ENCODE measurements at places on chromosomes 11 and 22. TPM values are rescaled to one million over a fixed set of nuclear protein-coding genes. Genes with fewer than 3 reads are reported as not detected.

DNA sequence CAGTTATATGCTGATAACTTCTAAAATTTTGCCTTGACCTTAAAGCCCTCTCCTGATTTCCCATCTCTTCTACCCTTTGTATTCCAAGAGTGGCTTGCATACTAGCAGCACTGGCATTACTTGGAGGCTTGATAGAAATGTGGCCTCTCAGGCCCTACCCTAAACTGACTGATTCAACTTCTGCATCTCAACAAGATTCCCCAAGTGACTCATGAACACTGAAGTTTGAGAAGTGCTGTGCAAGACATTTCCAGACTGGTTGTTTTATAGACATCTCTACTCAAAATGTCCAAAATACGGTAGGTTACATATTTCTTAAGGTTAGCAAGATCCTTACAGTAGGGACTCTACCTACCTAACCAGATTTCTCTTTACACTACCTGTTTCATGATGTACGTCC lies 48.6 kb downstream of the SESN3 start:
- DNase-seq, result no peak

GRCh38 chr11:117684731-117685130 lies 112.3 kb downstream of the DSCAML1 start:
- DNase-seq, result no peak

DNA sequence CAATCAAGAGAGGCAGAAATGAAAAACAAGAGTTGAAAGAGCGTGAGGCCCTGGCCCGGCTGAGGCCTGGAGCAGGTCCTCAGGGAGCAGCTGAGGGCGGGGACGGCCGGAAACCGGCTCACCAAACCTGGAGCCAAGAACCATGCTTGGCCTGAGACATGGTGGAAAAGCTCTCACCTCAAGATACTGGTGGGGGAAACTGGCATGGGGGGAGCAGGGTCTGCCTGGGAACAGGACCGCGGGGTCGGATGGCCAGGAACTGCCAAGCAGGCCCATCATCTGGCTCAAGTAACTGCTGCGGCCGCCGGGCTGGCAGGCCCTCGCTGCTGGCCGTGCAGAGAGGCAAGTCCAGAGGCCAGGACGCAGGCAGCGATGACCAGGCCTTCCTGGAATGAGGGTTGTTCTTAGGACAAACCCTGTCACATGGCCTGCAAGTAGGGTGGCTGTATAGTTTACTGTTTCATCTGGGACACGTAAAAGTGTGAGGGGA lies 18.9 kb upstream of the WNT11 start:
- DNase-seq, result no peak

DNA sequence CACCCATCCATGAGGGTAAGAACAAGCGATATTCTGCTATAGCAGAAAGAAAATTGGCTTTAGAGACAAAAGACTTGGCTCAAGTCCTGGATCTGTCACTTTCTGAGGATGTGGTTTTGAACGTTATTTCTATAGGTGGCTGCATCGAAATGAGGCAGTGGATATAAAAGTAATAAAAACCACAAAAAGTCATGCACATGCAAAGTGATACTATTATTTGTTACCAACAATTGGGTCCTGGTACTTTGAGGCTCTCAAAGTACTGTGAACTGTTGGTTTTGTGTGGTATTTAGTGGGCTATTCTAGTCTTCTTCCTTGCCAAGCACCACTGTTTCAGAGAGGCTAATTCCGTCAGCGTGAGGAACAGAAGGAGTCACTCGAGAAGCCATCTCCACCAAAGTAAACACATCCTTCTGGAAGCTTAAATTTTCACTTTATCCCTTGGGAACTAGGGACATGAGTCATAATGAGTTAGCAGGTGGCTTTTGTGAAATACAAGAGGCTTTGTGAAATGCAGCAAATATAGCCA lies 13.1 kb downstream of the UBASH3B start:
- no peak for DNase-seq

GRCh38 chr22:28917747-28918549 lies 34.6 kb downstream of the ZNRF3 start:
- no peak for DNase-seq

DNA sequence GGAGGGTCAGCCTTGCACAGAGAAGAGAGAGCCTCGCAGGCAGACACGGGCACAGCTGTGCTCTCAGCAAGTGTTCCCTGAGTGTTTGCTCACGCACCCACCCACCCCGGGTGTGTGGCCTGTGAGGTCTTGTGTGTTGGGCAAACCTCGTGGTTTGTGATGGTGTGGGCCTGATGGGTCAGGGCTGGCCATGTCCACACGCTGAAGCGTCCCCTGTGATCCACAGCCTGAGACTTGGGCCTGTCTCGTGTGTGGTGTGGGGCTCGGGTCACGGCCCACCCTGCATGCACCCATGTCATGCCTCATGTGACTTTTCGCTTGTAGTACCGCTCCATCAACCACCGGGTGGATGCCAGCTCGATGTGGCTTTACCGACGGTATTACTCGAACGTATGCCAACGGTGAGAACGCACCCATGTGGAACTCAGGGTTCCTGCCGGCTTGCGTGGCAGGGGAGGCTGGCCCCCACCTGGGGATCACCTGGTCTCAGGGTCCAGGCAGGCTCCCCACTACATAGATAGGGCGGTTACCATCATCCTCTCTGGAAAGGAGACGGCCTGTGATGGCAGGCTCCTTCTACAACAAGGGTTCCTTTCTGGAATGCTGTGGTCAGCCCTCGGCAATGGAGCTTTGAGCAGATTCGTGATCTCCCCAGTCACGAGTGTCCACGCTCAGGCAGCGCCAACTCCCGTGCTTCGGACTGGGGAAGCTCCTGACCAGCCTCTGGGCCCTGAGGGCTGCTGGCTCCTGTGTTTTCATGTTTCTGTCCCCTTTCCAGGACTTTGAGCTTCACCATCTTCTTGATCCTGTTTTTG lies 5.9 kb downstream of the TPCN2 start:
- DNase-seq, result no peak

- no peak for DNase-seq
These were observed 2.3 kb downstream of the ATG16L2 start for GRCh38 chr11:72816404-72816990.

- no peak for DNase-seq
These were observed 493.3 kb downstream of the BRD1 start for GRCh38 chr22:49334449-49334789.

GRCh38 chr11:46506483-46506791 lies 87.4 kb downstream of the AMBRA1 start:
- no peak for DNase-seq

- no peak for DNase-seq
These were observed 537.9 kb upstream of the FAT3 start for GRCh38 chr11:91686700-91687099.

DNA sequence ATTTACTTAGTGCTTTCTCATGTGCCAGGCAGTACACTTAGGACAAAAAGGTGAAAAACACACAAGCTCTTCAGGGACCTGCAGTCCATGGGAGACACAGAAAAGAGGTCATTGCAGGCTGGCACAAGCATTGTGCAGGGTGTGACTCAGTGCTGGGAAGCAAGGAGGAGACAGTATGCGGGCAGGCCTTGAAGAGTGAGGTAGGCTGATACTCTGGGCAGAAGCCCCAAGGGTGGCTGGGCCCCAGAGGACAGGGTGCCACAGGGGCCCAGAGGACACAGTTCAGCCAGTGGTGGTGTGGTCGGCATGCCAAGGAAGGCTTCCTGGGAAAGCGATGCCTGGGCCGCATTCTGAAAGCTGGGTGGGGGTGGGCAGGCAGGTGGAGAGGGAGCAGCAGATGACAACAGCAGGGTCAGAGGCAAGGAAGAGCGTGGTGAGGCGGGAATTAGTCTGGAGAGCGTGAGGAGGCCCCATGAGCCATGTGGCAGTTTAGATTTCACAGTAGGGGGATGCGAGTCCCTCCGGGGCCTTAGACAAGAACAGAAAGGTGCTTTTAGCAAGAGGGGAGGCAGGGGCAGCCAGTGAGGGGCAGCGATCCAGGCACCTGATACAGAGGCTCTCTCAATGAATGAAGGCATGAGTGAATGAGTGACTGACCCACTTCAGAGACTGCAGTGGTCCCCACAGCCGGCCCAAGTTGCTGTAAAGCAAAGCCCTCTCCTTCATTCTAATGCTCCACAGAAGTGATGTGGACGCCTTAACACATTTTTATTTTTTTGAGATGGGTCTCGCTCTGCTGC lies 6.8 kb downstream of the C11orf24 start:
- peak; percentile 31 for DNase-seq

DNA sequence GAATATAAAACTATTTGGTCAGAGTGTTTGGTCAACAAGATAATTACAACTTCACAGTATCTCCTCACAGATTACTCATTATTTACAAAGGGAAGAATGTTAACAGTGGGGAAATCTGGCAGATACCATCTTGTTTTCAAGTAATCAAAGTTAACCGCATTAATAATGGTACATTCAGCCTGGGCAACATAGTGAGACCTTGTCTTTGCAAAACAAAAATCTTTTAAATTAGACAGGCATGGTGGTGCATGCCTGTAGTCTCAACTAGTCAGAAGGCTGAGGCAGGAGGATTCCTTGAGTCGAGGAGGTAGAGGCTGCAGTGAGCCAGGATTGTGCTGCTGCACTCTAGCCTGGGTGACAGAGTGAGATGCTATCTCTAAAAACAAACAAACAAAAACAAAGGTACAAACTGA lies 78.5 kb downstream of the ACER3 start:
- DNase-seq, result no peak

The GAL3ST3 gene
- not detected for total RNA-seq

The KRTAP5-9 gene
- total RNA-seq, result 0.30 TPM

The PHLDA2 gene
- total RNA-seq, result 1.3 TPM

The TMEM258 gene
- total RNA-seq, result 58.5 TPM
